Upper lobe of left lung (tissue), 6 donors: ENCODE measurements at places on chromosomes 13 and 19.

GRCh38 chr19:36436531-36436930 is 18.1 kb upstream of the ZFP82 start:
- DNase-seq: no peak

GRCh38 chr13:24038405-24038804 is 122.1 kb upstream of the SPATA13 start:
- DNase-seq: no peak

DNA sequence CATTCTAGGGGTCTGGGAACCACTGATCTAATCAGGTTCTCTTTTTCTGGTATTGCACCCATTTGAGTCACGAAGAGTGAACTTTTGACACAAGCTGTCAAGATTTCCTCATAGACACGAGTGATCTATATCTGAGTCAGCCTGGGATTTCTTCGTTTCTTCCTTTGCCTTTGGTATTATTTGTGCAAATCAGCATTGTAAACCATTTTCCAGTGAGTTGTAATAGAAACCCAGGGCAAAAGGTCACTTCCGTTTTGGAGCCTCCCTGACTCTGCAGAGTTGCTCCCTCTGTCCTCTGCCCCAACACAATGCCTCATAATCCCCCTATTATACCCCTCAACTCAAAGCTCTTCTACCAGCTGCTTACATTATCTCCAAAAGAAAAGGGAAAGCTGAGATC is 615.1 kb downstream of the EFNB2 start:
- DNase-seq: no peak

GRCh38 chr13:39417643-39418042 is 185.3 kb downstream of the LHFPL6 start:
- DNase-seq: no peak

DNA sequence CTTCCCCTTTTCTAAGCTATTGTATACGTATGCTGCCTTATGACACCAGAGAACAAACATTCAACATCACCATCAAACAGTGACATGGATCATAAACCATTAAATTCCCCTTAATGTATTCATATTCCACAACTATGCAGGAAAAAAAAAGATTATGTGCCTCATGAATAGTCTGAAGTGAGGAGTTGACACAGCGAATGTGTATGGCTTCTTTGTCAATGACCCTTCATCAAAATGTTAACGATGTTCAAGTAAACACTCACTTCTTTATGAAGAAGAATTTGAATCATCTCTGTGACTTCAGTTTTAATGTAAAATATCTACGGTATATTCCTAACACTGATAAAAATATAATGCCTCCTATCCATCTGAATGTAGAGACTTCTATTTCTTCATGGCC is 44.6 kb downstream of the SMAD9 start:
- DNase-seq: no peak

DNA sequence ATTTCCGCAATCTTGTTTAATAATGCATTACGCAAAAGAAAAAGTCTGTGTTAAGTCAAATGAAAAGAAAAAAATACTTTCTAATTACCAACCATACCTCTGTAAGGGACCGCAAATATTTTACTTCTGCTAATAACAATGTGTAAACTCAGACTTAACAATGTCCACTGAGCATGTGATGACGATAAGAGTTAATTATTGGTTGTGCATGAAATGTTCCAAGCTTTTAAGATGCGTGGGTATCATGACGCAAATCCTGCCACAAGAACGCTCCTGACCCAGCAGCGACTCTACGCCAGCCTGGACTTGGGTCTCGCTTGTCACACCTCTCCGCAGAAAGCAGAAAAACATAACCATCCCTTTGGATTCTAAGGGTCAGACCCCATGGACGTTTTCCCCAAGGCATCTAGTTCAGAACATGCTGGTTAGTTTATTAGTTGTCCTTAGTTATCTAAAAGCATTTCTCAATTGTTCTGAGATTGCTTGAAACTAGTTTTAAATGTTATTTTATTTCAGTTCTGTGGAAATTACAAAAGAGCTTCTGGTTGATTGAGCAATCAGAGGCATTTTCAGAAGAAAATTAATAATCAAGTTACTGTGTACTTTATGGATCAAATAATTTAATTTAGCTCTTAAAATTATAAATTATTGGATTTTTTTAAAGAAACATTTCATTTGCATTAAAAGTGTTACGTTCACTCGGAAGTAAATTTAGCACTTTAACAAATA is 779.9 kb upstream of the ARGLU1 start:
- DNase-seq: no peak

DNA sequence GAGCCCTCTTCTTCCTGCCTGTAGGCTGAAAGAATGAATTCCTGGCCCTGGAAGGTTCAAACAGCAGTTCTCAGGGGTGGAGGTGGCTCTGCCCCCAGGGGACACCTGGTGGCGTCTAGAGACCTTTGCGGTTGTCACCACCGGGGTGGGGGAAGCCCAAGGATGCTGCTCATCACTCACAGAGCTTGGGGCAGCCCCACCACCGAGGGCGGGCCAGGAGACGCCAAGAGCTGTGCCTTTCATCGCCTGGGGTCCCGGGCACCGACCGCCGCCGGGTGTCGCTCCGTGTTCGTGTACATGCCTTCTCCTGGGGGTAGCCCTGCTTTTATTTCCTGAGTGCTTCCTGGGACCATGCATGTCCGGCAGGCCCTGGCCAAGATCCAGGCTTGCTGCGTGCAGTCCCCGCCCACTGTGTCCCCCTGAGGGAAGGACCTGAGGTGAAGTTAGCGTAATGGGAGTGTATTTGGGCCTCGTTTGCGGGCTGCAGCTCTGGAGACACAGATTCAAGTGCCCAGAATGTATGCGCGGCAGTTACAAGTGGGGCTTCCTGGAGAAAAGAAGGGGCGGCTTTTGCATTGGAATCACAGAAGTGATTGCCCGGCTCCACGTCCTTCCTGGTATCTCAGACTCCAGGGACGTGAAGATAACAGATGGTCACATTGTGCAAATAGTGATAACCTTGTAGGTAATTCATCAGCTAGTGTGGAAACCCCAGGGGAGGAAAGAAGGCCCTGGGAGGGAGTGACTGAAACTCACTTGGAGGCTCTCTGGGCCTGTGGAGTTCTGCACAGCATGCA is 7.8 kb downstream of the DOT1L start:
- peak; percentile 85 for DNase-seq

GRCh38 chr13:109427148-109427547 is 359.2 kb downstream of the IRS2 start:
- DNase-seq: no peak

DNA sequence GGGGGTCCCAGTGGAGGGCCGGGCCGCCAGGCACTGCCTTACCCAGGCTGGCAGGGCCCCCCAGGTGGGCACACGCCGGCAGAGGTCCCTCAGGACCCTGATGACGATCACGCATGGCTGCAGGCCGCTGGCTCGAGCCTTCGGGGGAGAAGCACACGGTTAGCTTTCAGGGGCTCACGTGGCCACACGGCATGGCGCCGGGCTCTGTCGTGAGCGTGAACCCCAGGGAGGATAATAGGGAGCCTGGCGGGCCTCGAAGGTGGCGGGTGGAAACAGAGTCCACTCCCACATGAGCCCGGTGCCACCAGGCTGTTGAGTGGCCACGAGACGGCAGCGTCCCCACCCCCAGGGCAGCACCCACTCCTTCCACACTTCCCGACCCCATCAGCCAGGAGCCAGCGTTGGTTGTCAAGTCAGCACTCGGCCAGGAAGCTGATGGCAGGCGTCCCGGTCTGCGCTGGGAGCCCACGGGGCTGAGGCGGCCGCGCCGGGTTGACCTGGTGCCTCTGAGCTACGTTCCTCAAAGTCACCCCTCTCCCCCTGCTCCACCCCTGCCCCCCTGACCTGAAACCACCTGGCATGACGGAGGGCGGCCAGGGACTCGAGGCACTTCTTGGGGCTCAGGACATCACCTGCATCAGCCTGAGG is 24.7 kb upstream of the MATK start:
- DNase-seq: peak; percentile 80
